ENCODE measurements at places on chromosomes 12 and 14.

GRCh38 chr14:47674543-47675465 is 601 bp downstream of the MDGA2 start:
- DNase-seq = peak; percentile 21

GRCh38 chr14:97874394-97874793 is 1077.2 kb downstream of the VRK1 start:
- no peak for DNase-seq

GRCh38 chr12:34404377-34405285 is 382.3 kb downstream of the ALG10 start:
- no peak for DNase-seq

- DNase-seq = no peak
These were observed 179.8 kb downstream of the CALM1 start for GRCh38 chr14:90576581-90576980.

DNA sequence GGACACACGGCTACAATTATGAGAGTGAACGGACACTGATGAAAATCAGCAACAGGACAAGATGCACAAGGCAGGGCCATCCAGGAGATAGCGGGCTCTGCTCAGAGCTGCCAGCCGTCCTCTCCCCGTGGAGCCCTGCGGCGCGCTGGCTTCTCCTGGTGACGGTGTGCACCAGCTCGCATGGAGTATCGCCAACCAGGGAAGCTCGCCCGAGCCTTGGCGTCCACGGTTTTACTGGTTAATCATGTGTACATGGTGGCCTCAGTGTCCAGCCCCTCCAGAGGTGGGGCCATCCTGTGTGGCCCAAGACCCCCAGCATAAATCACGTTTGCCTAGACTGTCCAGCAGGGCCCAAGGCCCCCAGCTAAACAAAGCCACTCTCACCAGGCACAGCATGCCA is 31.2 kb upstream of the DYNC1H1 start:
- no peak for DNase-seq

DNA sequence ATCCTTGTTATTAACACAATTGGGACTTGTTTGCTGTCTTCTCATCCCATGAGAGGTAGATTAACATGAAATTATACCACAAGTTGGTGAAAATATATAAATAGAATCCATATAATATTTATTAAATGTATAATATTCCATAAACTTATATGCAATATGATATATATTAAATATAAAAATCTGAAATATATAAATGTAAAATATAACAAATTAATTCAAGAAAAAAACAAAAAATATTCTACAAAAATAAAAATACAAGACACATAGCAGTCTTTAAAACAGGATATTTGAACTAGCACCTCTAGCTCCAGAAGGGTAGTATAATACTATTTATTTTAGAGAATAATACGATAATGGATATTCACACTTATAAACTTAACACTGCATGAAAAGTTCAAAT is 603.3 kb upstream of the FLRT2 start:
- no peak for DNase-seq

All from nucleus accumbens (tissue), 56 donors.